ENCODE measurements at places on chromosomes 7 and 10.
A peak's percentile ranks its signal among the peaks of the same experiment; 100 is the strongest.

DNA sequence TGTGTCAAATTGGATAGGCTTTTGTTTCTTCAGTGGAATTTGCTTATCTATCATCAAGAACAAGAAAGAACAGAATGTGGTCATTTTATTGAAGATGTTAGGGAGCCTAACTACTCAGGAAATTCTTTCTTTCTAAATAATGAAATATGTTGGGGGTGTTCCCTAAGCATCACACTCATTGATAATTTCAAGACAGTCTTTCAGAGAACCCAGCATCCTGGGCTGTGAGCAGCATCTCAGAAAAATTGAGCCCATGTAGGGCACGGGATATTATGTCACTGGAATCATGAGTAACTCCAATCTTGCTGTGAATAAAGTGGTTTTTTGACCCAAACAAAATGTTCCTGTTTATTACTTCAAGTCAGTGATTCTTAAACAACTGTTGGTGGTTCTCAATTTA lies 27.3 kb downstream of the PON1 start:
- no peak for DNase-seq

DNA sequence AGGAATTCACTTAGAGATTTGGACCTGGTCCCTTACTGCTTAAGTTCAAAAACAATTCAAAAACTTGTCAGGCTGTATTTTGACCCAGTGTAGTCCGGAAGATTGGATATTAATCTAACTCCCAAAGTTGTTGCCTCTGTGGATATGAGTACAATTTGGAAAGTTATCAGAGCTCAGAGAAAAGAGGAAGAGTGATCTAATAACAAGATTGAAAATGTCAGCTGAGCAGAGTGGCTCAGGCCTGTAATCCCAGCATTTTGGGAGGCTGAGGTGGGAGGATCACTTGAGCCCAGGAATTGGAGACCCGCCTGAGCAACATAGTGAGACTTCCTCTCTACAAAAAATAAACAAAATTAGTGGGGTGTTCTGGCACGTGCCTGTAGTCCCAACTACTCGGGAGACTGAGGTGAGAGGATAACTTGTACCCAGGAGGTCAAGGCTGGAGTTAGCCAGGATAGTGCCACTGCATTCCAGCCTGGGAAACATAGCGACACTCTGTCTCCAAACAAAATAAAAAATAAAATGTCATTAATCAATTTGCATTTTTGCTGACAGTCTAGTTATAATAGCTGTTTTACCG lies 3.2 kb upstream of the ASCC1 start:
- no peak for DNase-seq

DNA sequence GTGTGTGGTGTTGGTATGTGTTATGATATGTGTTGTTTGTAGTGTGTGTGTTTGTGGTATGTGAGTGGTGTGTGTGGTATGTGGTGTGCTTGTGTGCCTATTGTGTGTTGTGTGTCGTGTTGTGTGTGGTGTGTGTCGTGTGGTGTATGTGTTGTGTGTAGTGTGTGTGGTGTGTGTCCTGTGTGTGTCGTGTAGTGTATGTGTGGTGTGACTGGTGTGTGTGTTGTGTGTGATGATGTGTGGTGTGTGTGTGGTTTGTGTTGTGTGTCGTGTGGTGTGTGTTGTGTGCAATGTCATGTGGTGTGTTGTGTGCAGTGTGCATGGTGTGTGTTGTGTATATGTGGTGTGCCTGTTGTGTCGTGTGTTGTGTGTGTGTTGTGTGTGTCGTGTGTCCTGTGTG lies 144.6 kb downstream of the DNAJB6 start:
- no peak for DNase-seq

DNA sequence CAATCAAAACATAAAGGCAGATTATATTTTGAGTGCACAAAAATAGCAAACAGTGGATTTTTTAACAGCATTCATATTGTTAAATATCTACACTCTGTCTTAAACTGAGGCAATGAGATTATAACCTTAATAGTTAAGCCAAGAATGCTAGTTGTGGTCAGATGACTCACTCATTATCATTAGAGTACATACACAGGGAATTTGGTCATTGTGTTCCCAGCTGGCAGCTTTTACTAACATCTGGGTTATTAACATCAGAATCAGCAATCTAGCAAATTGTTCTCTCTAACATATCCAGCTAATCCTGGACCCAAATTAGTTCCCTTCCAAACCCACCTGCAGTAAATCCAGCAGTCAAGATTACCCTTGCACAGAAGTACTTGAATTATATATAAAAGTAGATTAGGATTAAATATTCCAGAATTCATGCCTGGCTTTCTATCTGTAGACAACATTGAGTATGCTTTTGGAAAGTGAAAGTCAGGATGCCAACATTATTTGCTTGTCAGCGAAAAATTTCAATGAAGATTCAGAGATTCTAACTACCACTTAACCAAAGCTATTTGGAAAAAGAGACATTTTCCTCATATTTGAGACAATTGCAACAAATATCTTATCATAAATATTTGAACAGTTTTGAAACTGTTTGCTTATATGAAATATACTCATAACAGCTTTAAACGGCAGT lies 1035.6 kb upstream of the PHF14 start:
- peak; percentile 50 for DNase-seq

DNA sequence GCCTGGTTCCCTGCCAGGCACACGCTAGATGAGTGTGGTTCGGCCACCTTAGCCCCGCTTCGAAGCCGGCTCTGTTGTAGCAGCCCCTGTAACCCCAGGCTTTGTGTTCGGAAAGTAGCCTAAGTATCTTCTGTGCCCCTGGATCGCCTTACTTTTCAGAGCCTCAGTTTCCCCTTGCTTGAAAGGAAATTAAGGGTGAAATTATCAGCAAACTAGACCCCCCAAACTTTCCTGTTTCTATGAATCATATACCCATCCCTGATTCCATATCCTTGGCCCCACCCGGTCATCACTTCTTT lies 312 bp downstream of the PDCD11 start:
- no peak for DNase-seq

All from DMS 273 treated with DMSO at 0.1 percent for 48 hours (cell line).